Activated CD4-positive, alpha-beta memory T cell treated with anti-CD3 and anti-CD28 coated beads, Interleukin-2, amount 10 ng/mL, durations not matched to agents 7 days and 5 days (primary cell): ENCODE measurements at places on chromosomes 1 and 21. TPM values are rescaled to one million over a fixed set of nuclear protein-coding genes. Genes with fewer than 3 reads are reported as not detected.

The F3 gene
- total RNA-seq: 0.15 TPM

The SLAMF9 gene
- not detected for total RNA-seq

The OR14A2 gene
- total RNA-seq: not detected

The RNF207 gene
- 12.4 TPM for total RNA-seq

The PCAT6 gene
- 1.9 TPM for total RNA-seq

The PKLR gene
- total RNA-seq: not detected

The NR1I3 gene
- total RNA-seq: not detected

The TSSK3 gene
- 0.70 TPM for total RNA-seq

The LRRC71 gene
- total RNA-seq: not detected

The MATN1 gene
- not detected for total RNA-seq

The SLC44A5 gene
- total RNA-seq: 0.98 TPM

DNA sequence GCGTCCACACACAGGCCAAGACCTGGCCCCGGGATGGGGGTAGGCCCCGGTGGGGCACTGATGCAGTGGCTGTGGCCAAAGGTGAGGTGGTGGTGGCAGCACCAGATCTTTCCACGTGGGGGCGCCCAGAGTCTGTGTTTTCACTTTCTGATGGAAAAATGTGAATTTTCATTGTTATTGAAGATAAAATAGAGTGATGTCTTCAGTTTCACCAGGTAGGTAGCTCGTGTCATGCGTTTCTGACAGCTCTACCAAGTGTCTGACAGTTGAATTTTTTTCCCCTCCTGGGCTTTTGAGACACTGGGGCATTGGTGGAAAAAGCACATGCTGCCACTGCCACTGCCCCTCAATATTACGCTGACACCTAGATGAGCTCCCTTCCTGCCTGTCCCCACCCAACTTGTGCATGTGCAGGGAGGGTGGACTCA is 40.0 kb upstream of the MAGOH start:
- peak; percentile 75 for DNase-seq
- H3K27ac ChIP-seq: peak overlapping the region; percentile 48
- no peaks in the 10 kb centered on the region for H3K27me3 ChIP-seq
- H3K4me1 ChIP-seq: no peaks in the 10 kb centered on the region
- H3K36me3 ChIP-seq: peaks cover 31% of the 10 kb centered on the region
- H3K4me3 ChIP-seq: no peak overlapping the region

DNA sequence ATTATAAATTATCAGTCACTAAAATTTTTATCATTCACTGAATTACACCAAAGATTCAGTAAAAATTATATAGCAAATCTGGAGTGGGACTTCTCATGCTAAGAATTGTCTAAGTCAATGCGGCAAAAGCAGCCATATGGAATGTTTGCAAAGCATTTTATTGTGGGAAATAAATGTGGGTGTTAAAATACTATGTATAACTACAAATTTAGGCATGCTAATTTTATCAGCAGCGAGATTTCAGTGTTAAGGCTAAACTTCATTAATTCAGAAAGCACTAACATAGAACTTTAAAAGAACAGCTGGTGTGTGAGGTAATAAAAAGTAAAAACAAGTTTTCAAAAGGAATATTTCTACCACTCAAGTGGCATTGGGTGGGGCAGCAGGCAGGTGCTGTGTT is 21.4 kb downstream of the COLGALT2 start:
- H3K4me3 ChIP-seq: no peak overlapping the region
- no peak overlapping the region for H3K27ac ChIP-seq
- peaks cover 21% of the 10 kb centered on the region for H3K27me3 ChIP-seq

DNA sequence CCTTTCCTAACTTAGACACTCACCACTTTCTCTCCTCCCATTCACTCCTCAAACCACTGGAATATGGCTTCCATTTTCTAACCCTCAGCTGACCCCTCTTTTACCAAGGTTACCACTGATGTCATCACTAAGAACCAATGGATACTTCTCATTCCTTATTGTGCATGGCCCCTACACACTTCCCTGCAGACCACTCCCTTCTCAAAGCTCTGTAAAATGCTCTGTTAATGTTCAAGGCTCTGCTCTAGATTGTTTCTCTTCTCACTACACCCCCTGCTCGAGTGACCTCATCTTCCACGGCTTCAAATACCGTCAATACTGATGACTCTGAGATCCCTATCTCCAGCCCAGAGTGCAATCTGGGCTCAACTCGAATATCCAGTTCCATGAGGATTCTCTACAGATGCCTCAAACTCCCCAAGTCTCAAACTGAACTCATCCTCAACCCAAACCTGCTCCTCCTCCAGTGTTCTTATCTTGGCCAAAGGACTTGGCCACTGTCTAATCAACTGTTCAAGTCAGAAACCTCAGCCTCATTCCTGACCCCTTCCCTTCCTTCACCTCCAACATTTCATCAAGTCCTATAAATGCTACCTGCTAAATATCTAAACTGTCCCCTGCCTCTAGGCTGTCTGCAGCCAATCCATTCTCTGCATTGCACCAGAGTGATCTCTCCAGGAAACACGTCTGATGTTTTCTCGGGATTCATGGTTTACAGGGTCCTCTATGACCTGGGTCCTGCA is 41.3 kb upstream of the BMP8B start:
- H3K36me3 ChIP-seq: no peaks in the 10 kb centered on the region
- no peak overlapping the region for H3K4me3 ChIP-seq
- no peaks in the 10 kb centered on the region for H3K4me1 ChIP-seq
- peaks cover 18% of the 10 kb centered on the region for H3K27me3 ChIP-seq

GRCh38 chr1:12344596-12345349 is 114.9 kb downstream of the VPS13D start:
- DNase-seq: peak; percentile 17
- H3K4me3 ChIP-seq: peak overlapping the region; percentile 64
- H3K4me1 ChIP-seq: peaks cover 49% of the 10 kb centered on the region
- peak overlapping the region; percentile 86 for H3K27ac ChIP-seq
- H3K27me3 ChIP-seq: no peaks in the 10 kb centered on the region

- H3K27me3 ChIP-seq: peaks cover 18% of the 10 kb centered on the region
- H3K27ac ChIP-seq: no peak overlapping the region
- H3K36me3 ChIP-seq: no peaks in the 10 kb centered on the region
- no peaks in the 10 kb centered on the region for H3K4me1 ChIP-seq
- H3K4me3 ChIP-seq: no peak overlapping the region
Observed at GRCh38 chr1:240098534-240098933, 6.9 kb downstream of the FMN2 start.

GRCh38 chr21:31731857-31732596 is at the start of gene SCAF4:
SCAF4 (minus strand) TSS chr21:31732118; CDS start chr21:31731692, 426 bp downstream.
- peaks cover 4% of the 10 kb centered on the region for H3K36me3 ChIP-seq
- peak; percentile 85 for DNase-seq
- H3K4me3 ChIP-seq: peak within 1 kb of the TSS; percentile 83
- H3K27me3 ChIP-seq: peaks cover 4% of the 10 kb centered on the region
- H3K27ac ChIP-seq: peak within 1 kb of the TSS; percentile 74

DNA sequence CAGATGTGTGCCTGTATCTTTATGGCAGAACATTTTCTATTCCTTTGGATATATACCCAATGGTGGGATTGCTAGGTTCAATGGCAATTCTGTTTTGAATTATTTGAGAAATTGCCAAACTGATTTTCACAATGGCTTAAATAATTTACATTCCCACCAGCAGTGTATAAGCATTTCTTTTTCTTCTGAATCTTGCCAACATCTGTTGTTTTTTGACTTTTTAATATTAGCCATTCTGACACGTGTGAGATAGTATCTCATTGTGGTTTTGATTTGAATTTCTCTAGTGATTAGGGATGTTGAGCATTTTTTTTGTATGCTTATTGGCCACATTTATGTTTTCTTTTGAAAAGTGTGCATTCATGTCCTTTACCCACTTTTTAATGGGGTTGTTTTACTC is 864.3 kb upstream of the ADAMTS5 start:
- no peak overlapping the region for H3K27ac ChIP-seq
- H3K4me3 ChIP-seq: no peak overlapping the region
- no peaks in the 10 kb centered on the region for H3K36me3 ChIP-seq

DNA sequence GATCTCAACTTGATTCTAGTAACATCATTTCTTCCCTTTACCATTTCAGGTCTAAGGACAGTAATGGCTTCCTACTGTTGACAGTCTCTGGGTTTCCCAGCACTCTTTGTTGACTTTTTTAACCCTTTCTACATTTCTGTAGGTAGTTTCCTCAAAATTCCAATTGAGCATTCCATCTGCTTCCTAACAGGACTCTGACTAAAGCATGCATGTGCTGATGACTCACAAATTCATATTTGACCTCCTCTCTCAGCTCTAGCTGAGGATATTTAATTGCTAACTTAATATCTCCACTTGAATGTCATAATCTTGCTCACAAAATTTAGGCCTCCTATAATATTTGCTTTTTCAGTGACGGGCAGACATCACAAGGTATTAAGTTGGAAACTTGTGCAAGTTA is 93.3 kb upstream of the ZNHIT6 start:
- no peak overlapping the region for H3K27ac ChIP-seq
- H3K4me3 ChIP-seq: no peak overlapping the region
- H3K36me3 ChIP-seq: no peaks in the 10 kb centered on the region
- no peaks in the 10 kb centered on the region for H3K27me3 ChIP-seq
- H3K4me1 ChIP-seq: no peaks in the 10 kb centered on the region

DNA sequence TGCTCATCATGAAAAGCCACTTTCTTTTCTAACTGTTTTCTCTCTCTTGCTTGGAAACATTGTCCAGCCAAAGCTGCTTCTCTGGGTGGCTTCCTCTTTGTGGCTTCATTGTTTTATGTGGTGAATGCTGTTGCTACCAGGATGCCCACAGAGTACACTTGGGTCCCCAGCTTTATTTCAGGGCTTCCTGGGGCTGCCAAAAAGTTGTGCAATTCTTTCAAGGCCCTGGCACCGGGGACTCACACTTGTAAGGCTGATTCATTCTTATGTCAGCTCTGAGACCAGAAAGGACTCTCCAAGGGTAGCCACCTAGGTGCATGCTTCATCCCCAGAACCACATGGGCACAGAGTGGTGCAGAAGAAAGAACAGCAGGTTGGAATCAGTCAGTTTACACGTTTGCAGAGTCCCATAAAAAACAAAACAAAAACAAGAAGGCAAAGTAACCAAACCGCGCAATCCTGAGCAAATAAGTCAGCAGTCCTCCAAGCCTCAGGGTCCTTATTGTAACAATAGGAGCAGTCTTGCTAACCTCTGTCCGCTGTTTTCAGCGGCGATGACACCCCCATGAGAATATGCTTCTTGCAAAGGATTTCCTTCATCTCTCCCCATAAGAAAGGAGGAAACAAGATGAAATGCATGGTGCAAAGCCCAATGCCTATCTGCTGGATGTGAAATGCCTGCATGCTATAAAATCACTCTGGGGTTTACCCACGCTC is 89.9 kb upstream of the SSX2IP start:
- peaks cover 16% of the 10 kb centered on the region for H3K4me1 ChIP-seq
- H3K27me3 ChIP-seq: peaks cover 2% of the 10 kb centered on the region
- no peaks in the 10 kb centered on the region for H3K36me3 ChIP-seq
- no peak overlapping the region for H3K4me3 ChIP-seq
- DNase-seq: peak; percentile 26

- H3K4me3 ChIP-seq: no peak overlapping the region
- H3K36me3 ChIP-seq: no peaks in the 10 kb centered on the region
- H3K27me3 ChIP-seq: no peaks in the 10 kb centered on the region
- peaks cover 5% of the 10 kb centered on the region for H3K4me1 ChIP-seq
- DNase-seq: no peak
- H3K27ac ChIP-seq: no peak overlapping the region
Observed at GRCh38 chr1:59897165-59897564, 29.4 kb downstream of the CYP2J2 start.

GRCh38 chr1:238690415-238690814 is 696.0 kb upstream of the CHRM3 start:
- no peaks in the 10 kb centered on the region for H3K4me1 ChIP-seq
- no peak overlapping the region for H3K27ac ChIP-seq
- no peaks in the 10 kb centered on the region for H3K27me3 ChIP-seq
- no peaks in the 10 kb centered on the region for H3K36me3 ChIP-seq
- no peak for DNase-seq
- H3K4me3 ChIP-seq: no peak overlapping the region

- peaks cover 11% of the 10 kb centered on the region for H3K36me3 ChIP-seq
- no peak overlapping the region for H3K4me3 ChIP-seq
- DNase-seq: no peak
- no peaks in the 10 kb centered on the region for H3K27me3 ChIP-seq
Observed at GRCh38 chr1:116819081-116819480, 64.9 kb downstream of the CD2 start.

GRCh38 chr1:216193839-216194443 is 229.3 kb downstream of the USH2A start:
- no peak for DNase-seq
- H3K27me3 ChIP-seq: no peaks in the 10 kb centered on the region
- H3K27ac ChIP-seq: no peak overlapping the region
- H3K36me3 ChIP-seq: no peaks in the 10 kb centered on the region

GRCh38 chr1:43786201-43786958 is 79.0 kb downstream of the ST3GAL3 start:
- H3K36me3 ChIP-seq: peaks cover 9% of the 10 kb centered on the region
- no peak overlapping the region for H3K27ac ChIP-seq
- no peak overlapping the region for H3K4me3 ChIP-seq
- DNase-seq: no peak
- peaks cover 26% of the 10 kb centered on the region for H3K4me1 ChIP-seq
- no peaks in the 10 kb centered on the region for H3K27me3 ChIP-seq

DNA sequence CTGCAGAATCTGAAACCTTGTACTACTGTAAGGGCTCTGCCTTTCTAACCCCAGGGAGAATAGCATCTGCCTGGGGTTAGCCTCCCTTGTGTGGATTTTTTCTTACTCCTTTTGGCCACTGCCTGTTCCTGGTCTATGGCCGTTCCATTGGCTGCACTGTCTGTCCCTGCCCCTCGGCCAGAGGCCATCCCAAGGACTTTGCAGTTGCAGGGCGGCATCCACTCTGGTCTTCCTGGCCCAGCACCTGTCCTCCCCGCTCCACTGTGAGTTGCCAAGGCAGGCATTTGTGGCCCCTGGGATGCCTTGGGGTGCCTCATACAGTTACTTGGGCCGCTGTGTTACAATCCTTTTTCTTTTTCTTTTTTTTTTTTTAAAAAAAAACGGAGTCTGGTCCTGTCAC is 45.8 kb downstream of the PDE9A start:
- peaks cover 3% of the 10 kb centered on the region for H3K27me3 ChIP-seq
- H3K27ac ChIP-seq: no peak overlapping the region
- H3K36me3 ChIP-seq: peaks cover 6% of the 10 kb centered on the region
- no peak for DNase-seq
- H3K4me1 ChIP-seq: peaks cover 2% of the 10 kb centered on the region

DNA sequence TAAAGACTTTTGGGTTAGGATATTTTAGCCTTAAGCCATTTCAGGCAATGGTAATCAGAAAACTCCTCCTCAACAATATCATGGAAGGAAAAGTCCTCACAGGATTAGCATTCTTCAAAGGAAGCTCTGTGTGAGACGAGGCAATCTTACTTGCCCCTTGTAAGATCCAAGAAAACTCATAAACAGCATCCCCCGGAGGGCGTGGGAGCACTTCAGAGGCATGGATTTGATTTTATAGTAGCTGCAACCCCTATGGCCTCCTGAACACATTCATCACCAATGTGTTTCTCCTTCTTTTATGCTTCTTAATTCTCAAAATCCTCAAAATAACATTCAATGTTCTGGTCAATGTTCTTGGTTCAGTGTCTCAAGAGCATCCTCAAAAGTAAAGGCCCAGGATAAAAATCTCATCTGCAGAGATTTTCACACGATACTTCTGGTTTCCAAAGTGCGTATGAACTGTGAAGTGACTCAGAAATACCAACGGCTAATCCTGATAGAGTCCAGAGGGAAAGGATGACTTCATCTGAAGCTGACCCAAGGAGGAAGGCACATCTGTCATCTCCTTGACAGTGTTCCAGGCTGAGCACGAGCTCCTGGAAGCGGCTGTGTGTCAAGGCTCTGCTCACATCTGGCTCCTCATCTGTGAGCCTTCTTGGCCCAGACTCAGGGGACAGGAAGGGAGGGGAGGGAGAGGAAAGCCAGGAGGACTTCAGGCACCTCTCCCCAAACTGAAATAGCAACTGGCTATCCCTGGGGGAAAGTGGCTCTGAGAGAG is 49.3 kb upstream of the PSEN2 start:
- DNase-seq: no peak
- no peak overlapping the region for H3K4me3 ChIP-seq
- no peaks in the 10 kb centered on the region for H3K36me3 ChIP-seq
- H3K27me3 ChIP-seq: no peaks in the 10 kb centered on the region
